ENCODE measurements at places on chromosomes 11 and 22.

- DNase-seq, result no peak
Observed at GRCh38 chr22:35835998-35836691, 118.5 kb downstream of the APOL5 start.

GRCh38 chr11:41983475-41983874 is 524.0 kb upstream of the LRRC4C start:
- no peak for DNase-seq

GRCh38 chr22:35051791-35052190 is 14.2 kb upstream of the ISX start:
- DNase-seq, result no peak

DNA sequence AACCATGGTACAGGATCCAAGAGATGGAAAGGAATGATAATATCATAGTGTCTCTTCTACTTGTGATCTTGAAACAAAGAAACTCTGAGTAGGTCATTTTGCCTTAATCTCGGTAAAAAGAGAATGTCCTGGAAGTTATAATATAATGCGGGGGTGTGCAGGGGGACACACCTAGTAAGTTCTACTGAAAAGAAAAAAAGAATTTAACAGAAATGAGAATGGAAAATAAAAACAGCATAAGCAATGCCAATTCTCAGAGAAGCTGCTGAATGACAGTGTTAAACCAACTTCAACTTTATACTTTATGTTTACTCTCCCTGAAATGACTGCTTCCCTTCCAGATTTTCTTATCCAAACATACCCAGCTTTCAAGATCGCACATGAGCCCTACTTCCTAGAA is 2.0 kb downstream of the HPS5 start:
- DNase-seq, result no peak

DNA sequence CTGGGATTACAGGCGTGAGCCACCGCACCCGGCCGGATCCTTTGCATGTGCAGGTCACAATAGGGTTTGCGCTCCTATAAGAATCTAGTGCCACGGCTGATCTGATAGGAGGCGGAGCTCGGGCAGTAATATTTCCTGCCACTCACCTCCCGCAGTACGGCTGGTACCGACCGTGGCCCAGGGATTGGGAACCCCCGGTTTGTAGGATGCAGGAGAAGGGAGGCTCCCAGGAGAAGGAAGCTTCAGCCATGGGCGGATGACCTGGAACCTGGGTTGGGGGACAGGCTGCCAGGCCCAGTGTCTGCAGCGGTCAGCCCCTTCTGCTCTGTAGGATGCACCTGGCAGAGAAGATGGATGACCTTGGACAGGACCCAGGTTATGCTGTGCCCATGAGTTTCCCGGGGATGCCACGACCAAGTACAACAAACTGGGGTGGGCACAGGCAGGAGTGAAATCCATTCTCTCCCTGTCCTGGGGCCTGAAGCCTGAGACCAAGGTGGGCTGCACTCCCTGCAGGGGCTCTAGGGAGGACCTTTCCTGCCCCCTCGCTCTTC is 818.9 kb downstream of the BRD1 start:
- peak; percentile 72 for DNase-seq

DNA sequence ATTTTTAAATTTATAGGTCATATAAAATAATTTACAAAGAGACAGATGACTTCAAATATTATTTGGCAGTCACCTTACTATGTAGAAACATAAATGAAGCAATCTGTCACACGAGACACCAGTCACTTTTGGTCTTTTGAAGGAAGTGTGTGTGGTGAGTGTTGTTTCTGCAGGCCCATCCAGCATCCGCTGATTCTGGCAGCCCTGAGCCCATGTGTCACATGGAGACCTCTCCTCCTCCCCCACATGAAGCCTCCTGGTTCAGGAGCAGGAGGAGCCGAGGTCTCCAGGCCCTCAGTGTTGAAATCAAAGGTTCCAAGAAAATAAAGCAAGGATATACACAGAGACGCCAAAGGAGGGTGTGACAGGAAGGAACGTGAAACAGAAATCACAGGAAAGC is 60.1 kb downstream of the ARFGAP3 start:
- DNase-seq, result no peak

- DNase-seq, result no peak
Observed at GRCh38 chr11:4022669-4023068, 71.9 kb upstream of the RRM1 start.

DNA sequence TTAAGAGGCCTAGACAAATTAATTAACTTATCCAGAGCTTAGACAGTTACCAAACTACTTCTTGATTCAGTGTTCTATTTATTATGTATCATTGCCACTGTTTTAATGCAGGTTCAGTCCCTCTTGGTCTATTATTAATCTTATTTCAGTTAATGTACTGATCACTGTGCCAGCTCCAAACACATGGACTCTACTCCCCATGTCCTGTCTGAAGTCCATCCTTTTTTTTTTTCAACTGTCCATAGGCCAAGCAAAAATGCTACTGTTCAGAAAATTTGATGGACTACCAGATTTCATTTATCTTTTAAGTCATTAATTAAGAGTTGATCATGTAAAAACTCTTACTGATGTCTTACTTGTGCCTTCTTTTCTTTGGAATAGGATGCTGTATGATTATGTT is 11.9 kb downstream of the POLD3 start:
- no peak for DNase-seq

GRCh38 chr11:1751531-1751921 is 1.1 kb upstream of the IFITM10 start:
- no peak for DNase-seq

DNA sequence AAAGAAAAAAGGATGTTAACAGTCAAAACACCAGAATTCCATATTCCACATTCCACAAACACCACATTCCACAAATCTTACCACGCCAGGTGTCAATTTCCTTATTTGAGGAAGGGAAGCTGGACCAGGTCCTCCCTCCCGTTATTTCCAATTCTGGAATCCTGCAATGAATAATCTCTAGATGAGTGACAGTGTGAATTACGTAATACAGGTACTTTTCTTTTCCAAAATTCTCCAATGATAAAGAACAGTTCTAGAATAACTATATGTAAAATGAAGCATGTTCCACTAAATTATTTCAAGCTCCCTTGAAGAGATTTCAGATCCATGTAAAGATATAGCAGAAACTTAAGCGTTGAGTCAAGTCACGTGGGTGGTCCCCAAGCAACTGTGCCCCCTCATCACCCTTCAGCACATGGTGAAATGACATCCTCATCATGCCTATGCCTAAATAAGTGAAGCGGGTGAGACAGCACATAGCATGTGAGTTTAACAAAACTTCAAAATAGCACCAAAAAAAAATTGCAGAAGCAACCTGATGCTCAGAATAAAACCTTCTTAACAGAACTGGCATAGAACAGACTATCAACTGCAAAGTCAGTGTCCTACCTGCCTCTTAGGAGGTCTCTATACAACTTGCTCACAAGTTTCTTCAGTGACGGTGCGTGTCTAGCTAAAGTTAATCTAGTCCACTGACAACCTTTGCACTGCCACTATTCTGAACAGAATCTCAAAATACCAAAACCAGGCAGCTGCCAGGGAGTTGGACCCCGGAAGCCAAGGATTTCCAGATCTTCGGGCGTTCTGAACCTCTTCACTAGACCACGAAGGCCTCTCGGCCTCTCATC is 876 bp downstream of the NFRKB start:
- DNase-seq, result no peak

DNA sequence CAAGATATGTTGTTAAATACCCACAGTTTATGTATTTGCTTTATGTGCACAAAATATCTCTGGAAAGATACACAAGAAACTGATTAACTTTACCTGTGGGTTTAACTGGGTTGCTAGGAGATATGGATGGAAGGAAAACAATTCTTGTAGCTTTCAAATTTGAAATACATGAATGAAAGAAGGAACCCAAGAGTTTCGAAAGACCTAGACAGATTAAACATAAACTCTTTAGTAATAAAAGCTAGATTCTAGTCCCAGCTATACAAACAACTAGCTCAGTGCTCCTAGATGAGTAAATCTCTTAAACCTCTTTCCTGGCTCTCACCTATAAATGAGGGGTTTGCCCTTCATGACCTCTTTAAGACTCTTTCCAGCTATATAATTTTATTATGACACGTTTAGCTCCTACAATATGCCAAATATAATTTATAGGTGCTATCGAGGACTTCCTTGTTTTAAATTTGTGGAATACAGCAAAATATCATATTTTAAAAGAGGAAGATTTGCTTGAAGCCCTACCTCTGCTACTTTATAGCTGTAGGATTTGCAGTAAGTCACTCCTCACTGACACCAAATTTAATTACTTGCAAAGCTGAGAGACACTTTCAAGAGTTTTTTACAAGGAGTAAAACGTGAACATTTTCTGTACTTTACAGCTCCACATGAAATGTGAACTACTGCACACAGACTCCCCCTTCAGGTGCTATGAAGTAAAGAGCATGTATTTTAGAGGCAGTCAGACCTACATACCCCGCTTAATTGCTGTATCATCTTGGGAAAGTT is 50.7 kb downstream of the RRAS2 start:
- DNase-seq, result no peak

GRCh38 chr11:131118247-131118646 is 202.0 kb upstream of the SNX19 start:
- DNase-seq, result no peak

DNA sequence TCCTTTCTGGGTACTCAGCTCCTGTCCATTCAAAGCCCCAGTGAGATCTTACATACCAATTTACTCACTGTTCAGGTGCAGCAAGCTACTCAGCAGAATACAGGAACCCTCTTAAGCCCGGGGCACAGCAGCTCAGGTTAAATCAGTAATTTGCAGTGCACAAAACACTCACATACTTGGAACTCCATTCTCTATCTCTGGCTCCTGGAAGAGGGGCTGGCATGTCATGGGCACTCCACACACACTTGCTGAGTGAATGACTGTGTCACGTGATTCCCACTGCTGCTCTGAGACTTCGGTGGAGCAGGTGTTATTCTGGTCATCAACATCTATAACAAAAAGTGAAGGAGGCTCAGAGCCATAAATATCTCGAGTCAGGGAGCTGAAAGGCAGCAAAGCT is 157.3 kb upstream of the BDNF start:
- no peak for DNase-seq
